Tongue (tissue), 3 donors: ENCODE measurements at places on chromosomes 3 and 15. TPM values are rescaled to one million over a fixed set of nuclear protein-coding genes. Genes with fewer than 3 reads are reported as not detected.

Gene SRGAP3
- 19.7 TPM for total RNA-seq

DNA sequence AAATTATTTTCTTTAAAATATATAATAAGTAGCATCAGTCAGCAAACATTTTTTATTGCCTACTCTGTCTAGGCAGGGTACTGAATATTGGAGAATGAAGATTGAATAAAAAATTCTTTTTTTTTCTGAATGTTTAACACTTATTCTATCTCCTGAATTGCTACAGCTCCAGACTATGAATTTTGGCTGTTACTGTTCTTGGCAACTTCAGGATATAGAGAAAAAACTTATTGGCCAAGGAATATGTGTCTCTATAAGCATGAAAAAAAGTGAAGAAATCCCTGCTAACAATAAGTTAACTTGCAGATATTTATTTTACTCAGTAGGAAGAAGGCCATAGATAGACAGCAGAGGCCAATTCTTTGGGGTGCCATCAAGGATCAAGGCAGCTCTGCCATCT, 309.6 kb downstream of the RBMS3 start:
- no peak for DNase-seq

DNA sequence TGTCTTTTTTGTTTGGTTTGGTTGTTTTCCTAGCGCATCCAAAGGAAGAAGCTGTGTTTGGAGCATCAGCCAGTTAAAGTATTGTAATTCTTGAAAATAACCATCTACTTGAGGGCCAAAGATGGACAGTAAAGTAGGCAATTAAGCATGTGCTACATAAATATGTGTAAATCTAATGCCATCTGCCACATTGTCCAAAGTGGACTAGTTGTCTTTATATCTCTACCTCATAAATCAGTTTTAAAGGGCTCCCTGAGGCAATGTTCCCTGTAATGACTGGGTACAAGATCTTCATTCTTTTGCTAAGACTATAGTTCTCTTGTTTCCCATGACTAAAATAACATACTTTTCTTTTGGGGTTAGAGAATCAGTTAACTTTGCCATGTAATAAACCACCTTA, 460.0 kb upstream of the RARB start:
- DNase-seq: no peak

DNA sequence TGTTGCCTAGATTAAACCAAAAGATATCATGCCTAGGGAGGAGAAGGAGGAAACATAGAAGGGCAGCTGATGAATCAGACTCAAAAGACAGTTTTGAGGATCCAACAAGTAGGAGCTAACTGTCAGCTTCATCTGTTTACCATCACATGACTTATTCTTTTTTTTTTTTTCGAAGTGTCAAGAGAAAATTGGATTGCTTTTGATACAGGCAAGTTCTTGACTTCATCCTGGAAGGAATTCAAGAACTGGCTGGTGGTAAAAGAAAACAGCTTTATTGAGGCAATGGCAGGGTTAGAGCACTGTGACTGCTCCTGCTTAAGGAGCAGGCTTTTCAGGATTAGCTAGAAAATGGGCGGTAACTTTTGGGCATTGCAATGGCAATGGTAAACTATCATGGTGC, 227.5 kb upstream of the KCNMB2 start:
- no peak for DNase-seq

Gene MGLL
- total RNA-seq: 36.4 TPM

Gene KCNMB3
- total RNA-seq: 3.9 TPM

Gene DUOX2
- 2.1 TPM for total RNA-seq
